ENCODE measurements at places on chromosomes 12 and 14.

DNA sequence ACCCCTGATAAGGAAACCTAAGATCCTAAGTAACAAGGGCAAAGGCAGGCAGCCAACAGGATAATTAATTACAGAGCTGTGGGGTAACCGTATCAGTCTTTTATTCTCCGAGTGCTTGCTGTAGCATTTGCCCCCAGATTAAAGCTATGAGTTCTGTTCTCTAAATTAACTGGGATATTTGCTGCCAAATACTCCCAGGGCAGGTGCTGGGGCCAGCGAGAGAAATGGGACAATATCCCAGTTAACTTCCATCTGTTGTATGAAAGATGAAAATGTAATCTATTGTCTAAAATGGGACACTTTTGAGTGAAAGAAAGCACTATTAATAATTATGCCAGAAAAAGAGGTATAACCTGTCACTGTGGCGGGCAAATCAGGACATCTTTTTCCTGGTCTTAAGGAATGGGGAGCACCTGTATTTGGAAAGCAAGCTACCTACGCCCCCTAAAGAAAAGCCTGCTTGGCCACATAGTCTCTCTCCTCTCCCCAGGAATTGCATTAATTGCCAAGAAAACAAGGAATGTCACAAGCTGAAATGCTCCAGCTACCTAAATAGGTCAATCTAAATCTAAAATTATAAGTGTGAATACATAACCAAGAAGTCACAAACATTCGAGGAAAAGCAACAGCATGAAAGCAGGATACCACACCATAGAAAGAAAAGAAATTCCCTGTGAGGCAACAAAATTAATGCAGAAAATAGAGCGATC, 26.7 kb upstream of the CFAP54 start:
- no peak for DNase-seq

DNA sequence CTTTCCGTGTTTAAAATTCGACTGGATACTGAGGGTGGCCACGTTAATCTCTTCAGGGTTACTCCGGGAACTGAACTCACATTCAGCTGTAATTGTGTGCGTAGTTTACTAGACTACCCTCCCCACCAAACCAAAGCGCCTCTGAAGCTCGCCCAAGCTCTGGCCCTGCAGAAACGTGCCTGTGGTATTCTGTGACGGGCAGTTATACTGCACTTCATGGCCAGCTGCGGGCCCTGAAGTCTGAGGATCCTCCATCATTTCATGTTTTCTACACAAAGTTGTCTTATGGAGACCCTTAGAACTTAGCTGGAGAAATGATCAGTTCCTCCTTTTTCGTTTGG, 688 bp downstream of the ZNF26 start:
- DNase-seq, result no peak

DNA sequence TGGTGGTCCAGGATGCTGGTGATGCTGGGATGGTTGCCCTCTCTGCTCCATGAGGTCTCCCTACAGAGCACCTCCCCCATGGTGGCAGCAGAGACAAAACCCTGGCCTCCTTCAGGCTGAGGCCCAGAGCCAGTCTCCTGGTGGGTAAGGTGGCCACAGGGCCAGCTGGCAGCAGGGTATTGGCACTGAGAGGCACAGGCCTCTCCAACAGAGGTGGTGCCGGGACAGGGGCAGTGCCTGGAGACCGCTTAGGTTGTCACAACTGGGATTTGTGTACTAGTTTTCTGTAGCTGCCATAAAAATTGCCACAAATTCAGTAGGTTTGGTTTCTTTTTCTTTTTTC, 6.1 kb upstream of the MTA1 start:
- DNase-seq, result no peak

- DNase-seq, result no peak
Observed at GRCh38 chr14:54902143-54902520, 494 bp downstream of the GCH1 start.

- no peak for DNase-seq
Observed at GRCh38 chr12:82874945-82875344, 188.2 kb downstream of the TMTC2 start.

- no peak for DNase-seq
Observed at GRCh38 chr12:41217727-41218126, 29.6 kb downstream of the PDZRN4 start.

DNA sequence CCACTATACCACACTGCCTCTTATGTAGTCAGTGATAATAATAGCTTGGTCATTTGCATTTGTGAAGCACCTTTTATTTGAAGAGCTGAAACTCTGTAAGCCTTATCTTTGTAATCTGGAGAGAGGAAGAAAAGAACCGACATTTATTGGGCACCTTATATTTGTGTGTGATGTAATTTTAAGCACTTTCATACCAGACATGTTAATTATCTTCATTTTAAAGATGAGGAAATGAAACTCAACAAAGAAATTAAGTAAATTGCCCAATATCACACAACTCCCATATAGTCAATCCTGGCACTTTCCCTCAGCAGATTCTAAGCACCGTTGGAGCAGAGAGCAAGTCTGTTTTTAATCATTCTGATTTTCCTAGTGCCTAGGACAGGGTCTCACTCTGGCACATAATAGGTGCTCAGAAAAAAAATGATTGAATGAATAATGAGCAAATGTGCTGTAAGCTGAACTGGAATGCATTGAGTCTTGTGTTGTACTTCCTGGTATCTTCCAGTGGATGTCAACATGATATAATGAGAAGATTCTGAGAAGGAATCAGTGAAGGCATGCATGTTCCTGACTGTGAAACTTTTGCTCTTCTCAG, 418.9 kb downstream of the ZFP36L1 start:
- DNase-seq, result no peak

DNA sequence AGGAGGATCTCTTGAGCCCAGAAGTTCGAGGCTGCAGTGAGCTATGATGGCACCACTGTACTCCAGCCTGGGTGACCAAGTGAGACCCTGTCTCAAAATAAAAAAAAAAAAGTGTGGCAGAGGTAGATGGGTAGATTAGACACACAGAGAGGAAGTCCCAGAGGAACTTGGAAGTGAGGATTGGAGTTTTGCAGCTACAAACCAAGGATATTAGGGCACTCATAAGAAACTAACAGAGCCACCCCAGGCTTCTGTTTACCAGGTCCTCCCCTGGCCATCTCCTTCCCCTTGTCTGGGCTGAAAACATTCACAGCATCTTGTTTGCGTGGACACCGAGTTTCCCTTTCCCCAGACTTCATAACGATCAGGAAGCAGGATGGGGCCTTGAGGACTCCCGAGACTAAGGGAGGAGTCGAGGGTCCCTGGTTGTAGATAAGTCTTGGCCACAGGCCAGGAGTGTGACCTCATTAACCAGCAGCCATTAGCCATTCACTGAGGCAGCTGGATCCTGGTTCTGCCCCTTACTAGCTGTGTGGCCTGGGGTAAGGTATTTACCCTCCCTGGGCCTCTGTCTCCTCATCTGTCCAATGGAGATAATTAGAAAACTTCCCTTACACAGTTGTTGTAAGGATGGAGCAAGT, 2.1 kb downstream of the MAP1LC3B2 start:
- no peak for DNase-seq

- DNase-seq, result no peak
Observed at GRCh38 chr12:122161682-122162081, 12.3 kb downstream of the IL31 start.

GRCh38 chr12:124741211-124741610, 122.5 kb downstream of the SCARB1 start:
- no peak for DNase-seq

GRCh38 chr12:57888409-57889157, 42.1 kb upstream of the CTDSP2 start:
- no peak for DNase-seq

- no peak for DNase-seq
Observed at GRCh38 chr14:86815341-86815740, 1177.6 kb downstream of the GALC start.
